ENCODE measurements at places on chromosomes 12 and 14. TPM values are rescaled to one million over a fixed set of nuclear protein-coding genes. Genes with fewer than 3 reads are reported as not detected.

Gene REM2
- total RNA-seq, result 2.1 TPM

Gene RHOJ
- 0.10 TPM for total RNA-seq

Gene TTC9
- 6.6 TPM for total RNA-seq

Gene CMKLR1
- total RNA-seq, result 0.52 TPM

Gene DLGAP5
- 0.84 TPM for total RNA-seq

Gene GXYLT1
- 6.5 TPM for total RNA-seq

Gene GALC
- total RNA-seq, result 28.0 TPM

Gene CEP290
- total RNA-seq, result 11.3 TPM

Gene IL22
- total RNA-seq, result not detected

Gene KRT1
- total RNA-seq, result 1.8 TPM

Gene NOC4L
- total RNA-seq, result 3.3 TPM

Gene SDR9C7
- total RNA-seq, result not detected

Gene OVCH1
- not detected for total RNA-seq

Gene FRMD6
- total RNA-seq, result 1.0 TPM

Gene CLEC4E
- total RNA-seq, result 25.6 TPM

Gene ACOT6
- total RNA-seq, result not detected

Gene C1QL4
- total RNA-seq, result 0.10 TPM

Gene WDR89
- 19.4 TPM for total RNA-seq

Gene DIO2
- total RNA-seq, result not detected

Gene SDSL
- 2.6 TPM for total RNA-seq

Gene ARMH4
- total RNA-seq, result 0.21 TPM

Gene SCN8A
- total RNA-seq, result 0.21 TPM

Gene CACNA2D4
- 17.2 TPM for total RNA-seq

Gene OR4K17
- total RNA-seq, result not detected

Gene FOXN4
- not detected for total RNA-seq

Gene GALNT16
- total RNA-seq, result not detected

Gene GLT8D2
- not detected for total RNA-seq

Gene SCNN1A
- total RNA-seq, result 1.2 TPM

Gene FAM181A
- not detected for total RNA-seq

Gene RNU4-1
- under 0.01 TPM for total RNA-seq

Gene ADAM21
- not detected for total RNA-seq

Gene PTHLH
- not detected for total RNA-seq

Gene DNAI7
- total RNA-seq, result 0.10 TPM

Gene MANSC1
- 0.31 TPM for total RNA-seq

Gene KLHL33
- 0.10 TPM for total RNA-seq

All from mononuclear cell (primary cell).